ENCODE measurements at places on chromosomes 1 and 21. TPM values are rescaled to one million over a fixed set of nuclear protein-coding genes. Genes with fewer than 3 reads are reported as not detected.

The PLXNA2 gene
- 0.02 TPM for total RNA-seq

The FCRL2 gene
- total RNA-seq: not detected

The LINGO4 gene
- 0.07 TPM for total RNA-seq

The ANGEL2 gene
- total RNA-seq: 44.2 TPM

The LCE2B gene
- not detected for total RNA-seq

The MIXL1 gene
- not detected for total RNA-seq

The NTMT2 gene
- total RNA-seq: not detected

The KCNT2 gene
- total RNA-seq: not detected

The MIB2 gene
- total RNA-seq: 29.5 TPM

The ROR1 gene
- not detected for total RNA-seq

The IL19 gene
- total RNA-seq: not detected

The CHI3L1 gene
- not detected for total RNA-seq

The CYYR1 gene
- not detected for total RNA-seq

The AGL gene
- 10.7 TPM for total RNA-seq

The EFNA1 gene
- not detected for total RNA-seq

The EVI5 gene
- total RNA-seq: 11.0 TPM
